ENCODE measurements at places on chromosomes 12 and 14.

- no peak for DNase-seq
- H3K27me3 ChIP-seq = no peaks in the 10 kb centered on the region
- no peak overlapping the region for H3K4me3 ChIP-seq
- no peak overlapping the region for H3K27ac ChIP-seq
- H3K4me1 ChIP-seq = no peaks in the 10 kb centered on the region
- no peaks in the 10 kb centered on the region for H3K36me3 ChIP-seq
Measured at GRCh38 chr14:41146391-41146790, 460.3 kb upstream of the LRFN5 start.

DNA sequence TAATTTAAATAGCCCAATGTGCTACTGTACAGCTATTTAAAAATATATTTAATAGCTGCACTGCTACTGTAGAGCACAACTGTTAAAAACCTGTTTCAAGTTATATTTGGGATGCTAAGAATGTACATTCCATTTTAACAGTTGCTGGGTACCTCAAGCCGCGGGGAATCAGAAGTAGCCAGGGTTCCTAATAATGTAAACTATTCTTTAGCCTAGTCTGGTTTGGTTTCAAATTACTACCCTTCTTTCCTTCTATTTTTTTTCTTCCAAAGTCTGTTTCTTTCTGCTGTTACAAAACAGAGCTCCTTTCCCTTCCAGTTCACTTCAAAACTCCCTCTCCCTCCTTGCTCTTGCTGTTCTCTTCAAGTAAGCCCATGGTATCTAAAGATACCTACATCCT is 21.3 kb downstream of the SCAF11 start:
- H3K27me3 ChIP-seq = no peaks in the 10 kb centered on the region
- peaks cover 54% of the 10 kb centered on the region for H3K4me1 ChIP-seq
- no peak overlapping the region for H3K27ac ChIP-seq
- H3K36me3 ChIP-seq = peaks cover 47% of the 10 kb centered on the region
- no peak overlapping the region for H3K4me3 ChIP-seq

GRCh38 chr14:31897581-31898186 is 179.4 kb upstream of the ARHGAP5 start:
- no peak overlapping the region for H3K4me3 ChIP-seq
- H3K4me1 ChIP-seq = peaks cover 2% of the 10 kb centered on the region
- H3K36me3 ChIP-seq = no peaks in the 10 kb centered on the region
- peaks cover 5% of the 10 kb centered on the region for H3K27me3 ChIP-seq
- no peak for DNase-seq

DNA sequence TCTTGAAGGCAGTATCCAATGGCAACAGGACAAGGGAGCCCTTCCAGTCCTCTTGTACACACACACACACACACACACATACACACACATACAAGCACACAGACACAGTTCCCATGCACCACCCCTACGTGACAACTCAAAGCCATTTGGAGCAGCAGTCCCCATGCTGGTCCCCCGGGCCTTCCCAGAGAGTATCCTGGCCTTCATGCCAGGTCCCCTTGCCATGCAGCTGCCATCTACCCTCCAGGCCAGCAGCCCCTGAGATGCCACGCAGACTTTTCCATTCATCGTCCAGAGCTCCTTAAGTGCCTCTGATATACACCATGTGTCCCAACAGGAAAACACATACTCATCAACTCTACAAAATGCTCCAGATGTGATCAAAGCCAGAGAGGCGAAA is 159.5 kb downstream of the ANO2 start:
- H3K27me3 ChIP-seq = peaks cover 7% of the 10 kb centered on the region
- no peak overlapping the region for H3K27ac ChIP-seq
- DNase-seq = no peak
- no peak overlapping the region for H3K4me3 ChIP-seq
- no peaks in the 10 kb centered on the region for H3K36me3 ChIP-seq
- H3K4me1 ChIP-seq = no peaks in the 10 kb centered on the region

GRCh38 chr12:62827042-62827441 is 107.9 kb downstream of the PPM1H start:
- no peak overlapping the region for H3K4me3 ChIP-seq
- peaks cover 2% of the 10 kb centered on the region for H3K27me3 ChIP-seq
- DNase-seq = no peak
- H3K36me3 ChIP-seq = no peaks in the 10 kb centered on the region
- no peaks in the 10 kb centered on the region for H3K4me1 ChIP-seq
- H3K27ac ChIP-seq = no peak overlapping the region

All from activated naive CD8-positive, alpha-beta T cell treated with anti-CD3 and anti-CD28 coated beads, Interleukin-2, amount 50 U/mL, for 24 hours (primary cell).